ENCODE measurements at places on chromosomes 13 and 19. TPM values are rescaled to one million over a fixed set of nuclear protein-coding genes. Genes with fewer than 3 reads are reported as not detected.

The PAF1 gene
- total RNA-seq = 31.6 TPM

The ZNF682 gene
- 2.9 TPM for total RNA-seq

The ZSCAN18 gene
- total RNA-seq = 16.6 TPM

The ZNF534 gene
- total RNA-seq = not detected

The FLT1 gene
- under 0.01 TPM for total RNA-seq

The SUPT5H gene
- total RNA-seq = 48.1 TPM

The ANGPTL8 gene
- total RNA-seq = not detected

Data from bronchial epithelial cell (primary cell).